Stromal cell of bone marrow (primary cell): ENCODE measurements at places on chromosomes 12 and 14.
A peak's percentile ranks its signal among the peaks of the same experiment; 100 is the strongest.

GRCh38 chr14:25049093-25049567 lies 817 bp downstream of the STXBP6 start:
- no peak for DNase-seq

GRCh38 chr14:92551044-92551841 lies 37.7 kb downstream of the RIN3 start:
- no peak for DNase-seq

GRCh38 chr12:72738811-72739210 lies 466.6 kb downstream of the TRHDE start:
- no peak for DNase-seq

GRCh38 chr12:1932264-1932777 lies 13.9 kb upstream of the CACNA2D4 start:
- no peak for DNase-seq

GRCh38 chr12:57609781-57610553 lies 1.3 kb upstream of the ARHGEF25 start:
- DNase-seq, result no peak

DNA sequence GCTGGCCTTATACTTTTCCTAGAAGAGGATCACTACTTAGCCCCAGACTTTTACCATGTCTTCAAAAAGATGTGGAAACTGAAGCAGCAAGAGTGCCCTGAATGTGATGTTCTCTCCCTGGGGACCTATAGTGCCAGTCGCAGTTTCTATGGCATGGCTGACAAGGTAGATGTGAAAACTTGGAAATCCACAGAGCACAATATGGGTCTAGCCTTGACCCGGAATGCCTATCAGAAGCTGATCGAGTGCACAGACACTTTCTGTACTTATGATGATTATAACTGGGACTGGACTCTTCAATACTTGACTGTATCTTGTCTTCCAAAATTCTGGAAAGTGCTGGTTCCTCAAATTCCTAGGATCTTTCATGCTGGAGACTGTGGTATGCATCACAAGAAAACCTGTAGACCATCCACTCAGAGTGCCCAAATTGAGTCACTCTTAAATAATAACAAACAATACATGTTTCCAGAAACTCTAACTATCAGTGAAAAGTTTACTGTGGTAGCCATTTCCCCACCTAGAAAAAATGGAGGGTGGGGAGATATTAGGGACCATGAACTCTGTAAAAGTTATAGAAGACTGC lies 1.5 kb downstream of the MGAT2 start:
- no peak for DNase-seq

GRCh38 chr14:102500158-102500662 lies 9.4 kb downstream of the ANKRD9 start:
- peak; percentile 73 for DNase-seq

- DNase-seq, result no peak
Observed at GRCh38 chr14:95360828-95361227, 41.1 kb upstream of the CLMN start.

DNA sequence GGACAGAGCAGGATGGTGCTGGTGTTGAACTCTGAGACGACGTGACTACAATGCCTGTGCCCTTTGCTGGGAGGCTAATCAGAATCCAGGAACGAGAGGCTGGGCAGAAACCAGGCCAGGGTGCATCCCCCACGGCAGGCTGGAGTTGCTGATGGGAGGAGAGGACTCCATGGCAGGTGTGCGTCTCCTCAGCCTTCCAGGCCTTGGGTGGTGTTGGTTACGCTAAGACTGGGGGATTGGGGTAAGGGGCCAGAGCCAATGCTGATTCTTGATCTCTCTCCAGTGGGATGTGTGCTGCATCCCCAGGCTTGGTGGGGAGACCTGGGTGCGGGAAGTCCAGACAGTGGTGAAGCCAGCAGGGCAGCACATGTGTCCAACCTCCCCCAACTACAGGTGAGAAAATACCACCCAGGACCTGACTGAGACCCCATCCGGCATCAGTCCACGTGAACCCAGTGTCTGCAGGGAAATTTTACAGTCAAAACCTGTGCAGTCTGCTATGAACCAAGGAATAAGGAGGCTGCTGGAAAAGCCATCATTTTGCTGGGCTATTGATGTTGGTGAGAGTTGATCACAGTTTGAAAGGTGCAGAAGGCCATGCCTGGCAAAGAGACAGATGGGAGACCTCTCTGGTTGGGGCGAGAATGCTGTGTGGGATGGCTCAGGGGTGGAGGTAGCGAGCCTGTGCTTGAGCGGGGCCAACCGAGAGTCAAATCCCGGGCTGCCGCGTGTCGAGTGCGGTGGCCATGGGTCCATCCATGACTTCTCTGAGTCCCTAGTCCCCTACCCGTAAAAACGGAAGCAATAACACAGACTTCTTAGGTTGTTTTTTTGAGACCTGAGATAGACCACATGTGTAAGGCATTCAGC lies 89.8 kb downstream of the NTF3 start:
- no peak for DNase-seq

DNA sequence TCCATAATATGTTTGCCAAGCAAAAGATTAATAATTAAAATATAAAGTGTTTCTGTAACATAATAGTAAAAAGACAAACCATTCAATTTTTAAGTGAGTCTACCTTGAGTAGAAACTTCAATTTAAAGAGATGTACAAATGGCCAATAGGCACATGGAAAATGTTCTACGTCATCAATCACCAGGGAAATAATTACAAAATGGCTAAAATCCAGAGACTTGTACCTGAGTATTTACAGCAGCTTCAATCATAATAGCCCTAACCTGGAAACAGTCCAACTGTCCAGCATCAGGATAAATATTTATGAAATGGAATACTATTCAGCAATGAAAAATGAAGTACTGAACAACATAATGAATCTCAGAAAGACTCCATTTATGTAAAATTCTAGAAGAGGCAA lies 95.5 kb upstream of the FAR2 start:
- DNase-seq, result no peak

- no peak for DNase-seq
Observed at GRCh38 chr12:132033627-132034026, 83.9 kb downstream of the EP400 start.

DNA sequence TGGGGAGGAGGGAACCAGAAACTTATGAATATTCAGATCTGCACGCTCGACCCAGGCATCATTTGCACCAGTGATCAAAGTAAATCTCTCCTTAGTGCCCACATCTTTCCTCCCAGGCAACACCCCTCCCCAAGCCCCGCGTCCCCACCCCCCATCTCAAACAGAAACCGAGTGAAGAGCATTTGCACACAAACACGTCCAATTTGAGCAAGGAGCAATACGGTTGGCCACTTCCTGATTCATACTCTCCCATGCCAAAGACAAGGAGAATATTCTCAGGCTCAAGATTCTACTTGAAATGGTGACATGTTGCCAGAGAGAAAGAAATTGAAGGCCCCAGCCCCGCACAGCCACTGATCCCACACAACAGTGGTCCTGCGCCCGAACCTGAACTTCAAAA lies 7.1 kb downstream of the FOXN3 start:
- no peak for DNase-seq

DNA sequence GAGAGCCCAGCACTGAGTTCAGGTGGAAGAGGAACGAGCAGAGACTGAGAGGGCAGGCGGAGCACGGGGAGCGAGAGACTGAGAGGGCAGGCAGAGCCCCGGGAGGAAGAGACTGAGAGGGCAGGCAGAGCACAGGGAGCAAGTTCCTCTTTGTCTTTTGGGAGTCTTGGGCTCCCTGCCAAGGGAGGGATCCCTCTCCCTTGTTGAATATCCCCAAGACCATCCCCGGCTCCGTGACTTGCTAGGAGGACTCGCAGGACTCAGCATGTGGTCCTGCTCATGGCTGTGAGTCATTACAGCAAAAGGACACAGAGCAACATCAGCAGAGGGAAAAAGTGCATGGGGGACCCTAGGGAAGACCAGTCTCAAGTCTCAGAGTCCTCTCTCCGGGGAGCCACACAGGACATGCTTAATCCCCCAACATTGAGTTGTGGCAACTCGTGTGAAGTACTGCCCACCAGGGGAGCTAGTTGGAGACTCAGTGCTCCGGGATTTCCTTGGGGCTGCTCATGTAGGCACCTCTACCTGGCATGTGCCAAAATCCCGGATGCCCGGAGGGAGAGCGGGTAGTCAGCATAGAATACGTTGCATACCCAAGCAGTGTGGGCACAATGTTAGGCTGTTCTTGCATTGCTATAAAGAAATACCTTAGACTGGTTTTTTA lies 81.0 kb downstream of the CCDC92 start:
- DNase-seq, result no peak

- peak; percentile 64 for DNase-seq
Observed at GRCh38 chr14:32507029-32507984, 178.2 kb downstream of the AKAP6 start.

- DNase-seq, result no peak
Observed at GRCh38 chr14:90517076-90517841, 120.4 kb downstream of the CALM1 start.

DNA sequence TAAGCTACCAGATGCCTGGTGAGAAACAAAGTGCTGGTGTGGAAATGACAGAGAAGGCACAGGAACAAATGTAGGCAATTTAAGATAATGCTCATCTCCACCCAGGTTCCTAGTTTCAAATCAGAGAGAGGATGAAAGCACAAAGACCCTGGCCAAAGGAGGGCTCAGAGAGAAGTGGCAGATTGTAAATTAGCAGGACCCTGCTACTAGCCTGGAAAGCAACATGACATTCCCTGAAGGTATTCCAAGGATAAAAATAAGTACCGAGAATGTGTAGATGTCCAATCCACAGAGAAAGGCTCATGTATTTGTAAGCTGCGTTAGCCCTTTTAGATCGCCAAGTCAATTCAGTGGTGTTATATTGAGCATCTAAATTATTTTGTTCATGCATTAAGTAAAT lies 324.0 kb downstream of the TMEM117 start:
- no peak for DNase-seq

GRCh38 chr12:109458771-109459208 lies 18.3 kb downstream of the KCTD10 start:
- no peak for DNase-seq

- DNase-seq, result no peak
Observed at GRCh38 chr14:65650826-65651225, 238.3 kb downstream of the FUT8 start.

- no peak for DNase-seq
Observed at GRCh38 chr14:102754370-102755262, 22.6 kb upstream of the TRAF3 start.

- DNase-seq, result no peak
Observed at GRCh38 chr14:78240567-78240966, 70.4 kb downstream of the NRXN3 start.

DNA sequence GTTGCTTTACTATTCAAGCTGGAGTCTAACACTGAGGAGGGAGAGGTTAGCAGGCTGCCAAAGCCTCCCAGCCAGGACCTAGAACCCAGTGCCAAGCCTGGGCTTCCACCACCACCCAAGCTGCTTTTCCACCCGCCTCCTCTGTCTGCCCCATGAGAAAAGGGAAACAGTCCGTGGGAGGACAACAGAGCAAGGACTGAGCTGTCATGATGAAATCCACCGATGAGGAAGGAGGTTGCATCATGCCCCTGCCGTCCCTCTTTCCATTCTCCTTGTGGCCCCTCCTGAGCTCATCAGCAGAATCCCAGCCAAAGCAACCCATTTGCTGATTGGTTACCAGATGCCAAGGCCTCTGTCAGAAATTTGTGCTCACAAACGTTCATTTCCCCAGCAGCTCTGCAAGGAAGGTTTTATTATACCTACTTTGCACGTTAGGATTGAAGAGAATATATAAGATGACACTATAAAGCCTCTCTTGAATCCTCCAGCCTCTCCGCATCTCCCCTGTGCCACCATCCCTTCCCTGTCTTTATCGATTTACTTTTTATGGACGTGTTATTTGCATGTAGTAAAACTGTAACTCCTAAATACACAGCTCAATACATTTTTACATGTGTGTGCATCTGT lies 6.3 kb upstream of the SERPINA1 start:
- peak; percentile 66 for DNase-seq

- no peak for DNase-seq
Observed at GRCh38 chr14:85695300-85695699, 165.4 kb downstream of the FLRT2 start.

GRCh38 chr14:52837451-52837850 lies 46.0 kb upstream of the GNPNAT1 start:
- no peak for DNase-seq

GRCh38 chr12:4372653-4373052 lies 6.9 kb downstream of the FGF23 start:
- DNase-seq, result no peak

GRCh38 chr12:105587237-105587636 lies 256.7 kb downstream of the C12orf75 start:
- no peak for DNase-seq

GRCh38 chr12:39380090-39380489 lies 62.8 kb downstream of the KIF21A start:
- DNase-seq, result no peak

DNA sequence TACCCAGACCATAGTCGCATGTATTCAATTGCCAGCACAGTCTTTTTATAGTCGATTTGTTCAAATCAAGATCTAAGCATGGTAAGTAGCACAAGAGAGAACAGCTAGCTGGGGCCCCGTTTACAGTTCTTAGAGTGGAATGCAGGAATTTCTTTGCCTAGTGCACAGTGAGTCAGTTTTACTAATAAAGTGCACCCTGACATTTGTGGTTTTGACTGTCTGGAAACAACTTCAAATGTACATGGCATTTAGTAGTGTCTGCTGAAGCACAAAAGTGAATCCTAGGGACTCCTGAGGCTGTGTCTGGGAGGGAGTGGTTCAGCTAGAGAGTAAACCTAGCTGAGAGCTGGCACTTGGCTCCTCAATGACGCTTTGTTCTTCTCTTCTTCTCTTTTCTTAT lies 64.9 kb downstream of the TMX1 start:
- peak; percentile 84 for DNase-seq

DNA sequence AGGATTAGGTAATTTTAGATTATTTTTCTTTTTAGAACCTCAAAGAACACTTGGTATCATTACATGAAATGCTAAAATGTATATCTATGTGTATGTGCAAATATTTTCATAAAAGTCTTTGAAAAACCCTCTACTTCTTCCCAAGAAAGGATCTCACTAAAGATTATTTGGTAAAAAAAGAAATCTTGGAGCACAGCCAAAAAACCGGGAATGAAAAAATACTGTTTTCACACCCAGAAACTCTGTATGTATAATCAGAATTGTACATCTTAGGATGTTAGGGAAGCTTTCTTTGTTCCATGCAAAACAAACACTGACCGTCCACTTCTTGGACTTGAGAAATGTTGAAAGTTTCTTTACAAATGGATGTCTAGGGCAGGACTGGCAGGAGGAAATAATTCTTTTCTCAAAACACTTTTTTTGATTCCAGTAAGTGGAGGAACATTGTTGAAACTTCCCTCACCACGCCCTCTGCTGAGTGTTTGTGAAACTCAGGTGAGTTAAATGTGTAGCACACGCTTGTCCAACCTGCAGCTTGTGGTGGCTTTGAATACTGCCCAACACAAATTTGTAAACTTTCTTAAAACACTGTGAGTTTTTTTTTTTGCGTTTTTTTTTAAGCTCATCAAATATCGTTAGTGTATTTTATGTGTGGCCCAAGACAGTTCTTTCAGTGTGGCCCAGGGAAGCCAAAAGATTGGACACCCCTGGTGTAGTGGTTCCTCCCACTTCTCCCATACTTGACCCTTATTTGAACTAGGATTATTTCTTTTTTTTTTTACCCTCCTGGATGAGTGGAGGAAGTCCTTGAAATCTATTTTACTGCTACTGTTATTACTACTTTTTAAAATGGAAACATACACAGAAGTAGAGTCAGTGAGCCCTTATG lies 26.6 kb downstream of the FBXO34 start:
- no peak for DNase-seq
